ENCODE measurements at places on chromosomes 16 and 17.
A peak's percentile ranks its signal among the peaks of the same experiment; 100 is the strongest.

DNA sequence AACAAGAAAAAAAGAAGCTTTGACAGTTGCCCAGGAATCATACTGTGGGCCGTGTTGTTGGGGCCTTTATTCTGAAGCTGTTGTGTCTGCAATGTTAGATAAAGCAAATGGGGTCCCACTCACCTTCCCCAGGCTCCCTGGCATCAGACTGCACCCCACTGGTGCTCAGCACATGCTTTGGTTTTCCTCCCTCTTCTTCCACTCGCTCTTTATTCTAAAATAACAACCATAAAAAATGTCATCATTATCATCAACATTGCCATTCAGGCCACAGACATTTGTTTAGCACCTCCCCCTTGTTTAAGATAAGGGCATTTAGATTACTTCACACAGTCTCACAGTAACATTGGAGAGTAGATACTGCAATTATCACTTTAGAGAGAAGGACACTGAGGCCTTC, 8.2 kb downstream of the MYLK3 start:
- DNase-seq = no peak

DNA sequence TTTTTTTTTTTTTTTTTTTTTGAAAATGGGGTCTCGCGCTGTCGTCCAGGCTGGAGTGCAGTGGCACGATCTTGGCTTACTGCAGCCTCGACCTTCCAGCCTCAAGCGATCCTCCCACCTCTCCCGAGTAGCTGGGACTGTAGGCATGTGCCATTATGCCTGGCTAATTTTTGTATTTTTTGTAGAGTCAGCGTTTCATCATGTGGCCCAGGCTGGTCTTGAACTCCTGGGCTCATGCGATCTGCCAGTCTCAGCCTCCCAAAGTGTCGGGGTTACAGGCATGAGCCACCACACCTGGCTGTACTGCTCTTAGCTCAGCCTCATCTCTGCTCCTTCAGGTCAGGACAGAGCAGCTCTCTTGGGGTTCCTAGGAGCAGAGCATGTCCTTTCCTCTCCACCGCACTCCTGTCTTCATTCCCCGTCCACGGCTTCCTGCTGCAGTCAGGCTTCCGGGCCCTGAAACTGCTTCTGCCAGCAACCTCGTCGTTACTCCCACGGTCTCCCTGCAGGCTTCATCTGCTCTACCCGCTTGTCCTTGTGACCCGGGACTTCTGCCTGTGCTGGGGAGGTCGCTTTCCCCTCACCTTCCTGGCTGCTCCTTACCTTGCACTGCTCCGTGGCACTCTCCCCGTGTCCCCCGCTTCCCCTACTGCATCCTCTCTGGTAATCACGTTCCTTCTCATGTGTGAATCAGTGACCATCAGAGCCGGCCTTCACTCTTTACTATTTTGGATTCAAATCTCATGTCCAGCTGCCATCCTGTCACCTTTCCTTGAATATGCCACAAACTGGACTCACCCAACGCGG, 38.0 kb downstream of the PRMT7 start:
- no peak for DNase-seq

GRCh38 chr17:40901981-40902474, 17.0 kb upstream of the KRT20 start:
- DNase-seq = no peak

DNA sequence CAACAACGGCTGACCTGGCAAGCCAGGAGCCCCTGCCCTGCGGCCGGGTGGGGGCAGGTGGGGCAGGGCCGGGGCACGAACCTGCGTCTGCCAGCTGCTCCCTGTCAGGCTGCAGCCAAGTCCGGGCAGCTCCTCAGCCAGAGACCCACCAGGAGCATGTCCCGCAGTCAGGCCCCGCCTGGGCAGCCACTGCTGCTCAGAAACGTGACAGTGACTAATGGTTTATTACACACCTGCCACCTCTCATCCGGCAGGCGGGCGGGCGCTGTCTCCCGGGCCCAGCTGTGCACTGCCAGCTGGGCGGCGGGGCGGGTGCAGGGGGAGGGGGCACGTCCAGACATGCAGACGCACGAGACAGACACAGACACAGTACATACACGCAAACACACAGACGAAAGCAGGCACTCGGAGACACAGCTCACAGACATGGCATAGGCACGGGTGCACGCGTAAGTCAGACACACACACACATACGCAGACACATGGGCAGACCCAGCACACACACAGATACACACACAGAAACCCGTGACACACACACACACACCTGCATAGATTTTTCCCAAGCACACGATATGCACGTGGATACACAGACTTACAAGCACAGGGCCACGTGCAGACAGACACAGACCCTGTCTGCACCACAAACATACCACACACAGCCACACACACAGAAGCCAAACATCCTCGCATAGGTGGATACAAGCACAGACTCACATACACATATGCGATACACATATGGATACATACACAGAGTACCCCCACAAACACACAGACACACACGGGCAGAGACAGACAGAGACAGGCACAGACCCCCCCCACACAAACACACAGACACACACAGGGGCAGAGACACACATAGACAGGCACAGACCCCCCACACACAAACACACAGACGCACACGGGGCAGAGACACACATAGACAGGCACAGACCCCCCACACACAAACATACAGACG, 248.3 kb upstream of the CIBAR2 start:
- no peak for DNase-seq

DNA sequence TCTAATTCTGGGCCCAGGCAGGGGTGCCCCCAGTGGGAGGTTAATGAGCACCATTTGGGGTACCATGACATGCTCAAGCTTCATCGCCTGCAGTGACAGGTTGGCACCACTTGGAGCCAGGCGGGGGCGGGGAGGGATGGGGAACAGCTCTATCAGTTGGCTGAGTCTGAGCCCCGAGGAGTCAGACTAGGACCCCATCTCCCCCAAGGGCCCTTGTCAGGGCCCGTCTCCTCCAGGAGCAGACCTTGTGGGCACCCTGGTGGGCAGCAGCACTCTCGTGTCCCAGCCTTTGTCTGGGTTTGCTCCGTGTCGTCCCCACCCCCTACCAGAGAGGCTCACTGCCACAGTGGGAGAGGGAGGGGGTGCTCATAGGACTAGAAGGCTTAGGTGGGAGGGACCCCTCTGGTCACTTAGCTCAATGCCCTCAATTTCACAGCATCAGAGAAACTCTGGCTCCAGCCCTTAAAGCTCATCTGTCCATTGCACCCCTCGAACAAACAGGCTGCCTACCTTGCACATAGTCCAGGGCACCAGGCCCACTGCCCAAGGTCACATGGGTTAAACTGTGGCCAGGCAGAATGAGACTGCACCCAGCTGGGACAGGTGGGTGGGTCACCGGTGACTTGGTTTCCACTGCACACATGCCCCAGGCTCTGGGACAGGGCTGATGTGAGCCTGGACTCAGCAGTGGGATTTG, 4.1 kb downstream of the PPP1R9B start:
- DNase-seq = peak; percentile 40

- no peak for DNase-seq
Measured at GRCh38 chr17:42525221-42525620, 10.8 kb upstream of the NAGLU start.

GRCh38 chr16:66936889-66937554, 1.7 kb downstream of the CES2 start:
- DNase-seq = no peak

GRCh38 chr16:12318661-12319427, 342.3 kb downstream of the SNX29 start:
- DNase-seq = no peak

DNA sequence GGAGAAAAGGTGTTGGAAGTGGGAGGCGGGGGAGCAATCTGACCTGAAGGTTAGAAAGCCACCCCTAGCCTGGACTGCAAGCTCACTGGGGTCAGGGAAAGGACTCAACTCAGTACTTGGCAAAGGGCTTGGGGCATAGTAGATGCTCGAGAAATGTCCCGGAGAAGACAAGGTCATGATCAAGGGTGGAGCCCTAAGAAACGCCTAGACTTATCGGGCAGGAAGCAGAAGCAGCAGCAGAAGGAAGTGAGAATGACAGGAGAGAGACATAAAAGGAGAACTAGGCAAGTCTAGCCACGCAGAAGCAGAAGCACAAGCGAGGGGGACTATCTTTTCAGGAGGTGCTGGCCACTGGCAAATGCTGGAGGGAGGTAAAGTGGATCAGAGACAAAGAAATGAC, 10.2 kb downstream of the COTL1 start:
- no peak for DNase-seq

- DNase-seq = no peak
Measured at GRCh38 chr17:43399839-43400328, 1.1 kb downstream of the ARL4D start.

DNA sequence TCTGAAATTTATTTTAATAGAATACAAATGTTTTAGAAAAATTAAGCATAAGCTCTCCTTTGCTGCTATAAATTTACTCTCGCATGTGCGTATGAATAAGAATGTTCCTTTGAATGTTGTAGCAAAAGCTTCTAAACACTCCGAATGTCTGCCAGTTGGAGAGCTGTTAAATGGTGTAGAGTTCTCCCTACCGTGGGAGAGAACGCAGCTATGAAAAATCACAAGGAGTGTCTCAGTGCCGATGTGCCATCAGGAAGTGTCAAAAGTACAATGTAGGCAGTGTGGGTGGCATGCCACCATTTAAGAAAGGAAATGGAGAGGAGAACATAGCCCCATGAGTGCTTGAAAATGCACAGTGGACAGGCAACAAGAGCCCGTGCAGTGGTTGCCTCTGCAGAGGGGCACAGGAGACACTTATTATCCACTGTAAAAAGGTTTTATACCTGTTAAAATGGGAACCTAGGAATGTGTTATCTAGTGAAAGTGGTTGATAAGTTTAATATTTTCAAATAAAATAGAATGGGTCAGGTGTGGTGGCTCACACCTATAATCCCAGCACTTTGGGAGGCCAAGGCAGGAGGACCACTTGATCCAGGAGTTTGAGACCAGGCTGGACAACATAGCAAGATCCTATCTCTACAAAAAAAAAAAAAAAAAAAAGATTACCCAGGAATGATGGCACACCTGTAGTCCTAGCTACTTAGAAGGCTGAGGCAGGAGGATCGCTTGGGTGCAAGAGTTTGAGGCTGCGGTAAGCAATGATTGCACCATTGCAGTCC, 144.0 kb downstream of the SOCS1 start:
- DNase-seq = no peak

DNA sequence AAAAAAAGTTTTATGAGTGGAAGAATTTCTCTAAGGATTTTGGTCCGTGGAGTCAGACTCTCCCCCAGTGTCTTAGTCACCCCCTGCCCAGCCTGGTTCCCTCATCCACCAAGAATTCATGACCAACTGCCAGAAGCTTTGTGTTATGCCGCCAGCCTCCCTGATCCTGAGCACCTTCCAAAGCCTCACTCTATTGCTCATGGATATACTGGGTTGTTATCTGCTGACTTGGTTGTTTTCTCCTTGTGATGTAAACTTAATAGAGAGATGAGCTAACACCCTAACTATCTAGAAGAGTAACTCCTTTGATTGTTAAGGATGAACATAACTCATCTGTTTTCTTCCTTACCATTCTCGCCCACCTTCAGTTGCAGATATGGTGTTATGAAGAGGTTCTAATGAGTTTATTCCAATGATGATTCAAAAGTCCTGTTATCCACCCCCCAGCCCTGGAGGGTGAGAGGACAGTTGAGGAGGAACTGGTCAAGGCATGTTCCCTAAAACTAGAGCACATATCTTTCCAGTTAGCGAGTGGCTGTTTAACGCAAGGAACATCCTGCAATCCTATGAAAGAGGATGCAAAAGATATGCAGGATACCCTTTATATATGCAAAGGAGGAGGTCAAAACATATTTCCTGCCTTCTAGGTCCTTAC, 1.5 kb upstream of the PSMD3 start:
- DNase-seq = no peak

DNA sequence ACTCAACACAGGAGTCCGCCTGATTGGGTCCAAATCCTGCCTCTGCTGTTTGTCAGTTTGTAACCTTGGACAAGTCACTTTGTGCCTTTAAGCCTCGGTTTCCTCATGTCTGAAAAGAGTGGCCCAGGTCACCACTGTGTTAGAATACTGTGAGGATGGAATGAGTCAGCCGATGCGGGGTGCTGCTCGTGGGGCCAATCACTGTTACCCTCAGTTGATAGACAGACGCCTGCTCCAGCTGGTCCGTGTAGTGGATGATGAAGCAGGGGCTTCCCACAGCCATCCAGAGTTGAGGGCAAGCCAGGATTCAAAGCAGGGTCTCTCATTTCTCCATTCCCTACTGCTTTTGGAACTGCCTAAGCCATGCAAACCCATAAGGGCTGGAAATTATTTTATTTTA, 5.8 kb downstream of the FBXL19 start:
- no peak for DNase-seq

- no peak for DNase-seq
Measured at GRCh38 chr16:88713054-88713453, 6.8 kb downstream of the CTU2 start.

DNA sequence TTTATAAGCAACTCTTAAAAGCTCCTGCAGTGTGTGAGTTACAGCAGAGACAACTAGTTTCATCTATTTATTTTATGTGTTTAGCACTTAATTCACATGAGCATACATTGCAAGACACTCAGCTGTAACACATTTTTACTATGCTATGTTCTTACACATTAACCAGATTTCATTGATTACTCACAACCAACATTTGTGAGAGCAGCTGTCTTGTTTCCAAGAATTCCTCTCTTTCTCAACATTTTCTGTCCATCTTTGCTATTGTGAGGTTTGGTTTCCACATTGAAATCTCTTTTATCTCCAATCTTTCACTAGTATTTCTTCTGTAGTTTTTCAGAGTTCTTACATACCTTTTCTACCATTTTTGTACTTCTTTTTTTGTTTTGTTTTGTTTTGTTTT, 51.2 kb downstream of the COPRS start:
- DNase-seq = no peak

- no peak for DNase-seq
Measured at GRCh38 chr17:5541610-5542202, 42.6 kb downstream of the NLRP1 start.

DNA sequence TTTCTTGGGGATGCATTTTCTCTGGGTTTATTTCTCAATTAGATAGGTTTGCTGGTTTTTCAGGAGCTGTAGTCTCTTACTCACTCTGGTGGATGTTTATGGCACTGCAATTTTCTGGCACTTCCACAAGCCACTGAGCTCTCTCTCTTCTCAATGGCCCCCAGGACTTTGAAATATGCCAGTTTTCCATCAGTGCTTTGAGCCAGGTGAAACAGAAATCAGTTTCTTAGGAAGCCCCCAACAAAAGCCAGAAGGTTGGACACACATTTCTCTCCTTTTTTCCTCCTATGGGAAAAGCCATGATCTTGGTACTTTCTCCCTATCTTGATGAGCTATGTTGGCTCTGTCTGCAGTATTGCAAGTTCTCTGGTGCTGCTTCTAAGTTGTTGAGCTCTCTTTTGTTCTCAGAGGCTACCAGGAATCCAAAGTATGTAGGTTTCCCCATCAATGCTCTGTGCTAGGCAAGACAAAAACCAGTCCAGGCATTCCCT, 90.7 kb upstream of the SMIM36 start:
- DNase-seq = no peak
